ENCODE measurements at places on chromosomes 5 and 9.

- no peak for DNase-seq
These were observed 122.8 kb upstream of the STC2 start for GRCh38 chr5:173451031-173451430.

DNA sequence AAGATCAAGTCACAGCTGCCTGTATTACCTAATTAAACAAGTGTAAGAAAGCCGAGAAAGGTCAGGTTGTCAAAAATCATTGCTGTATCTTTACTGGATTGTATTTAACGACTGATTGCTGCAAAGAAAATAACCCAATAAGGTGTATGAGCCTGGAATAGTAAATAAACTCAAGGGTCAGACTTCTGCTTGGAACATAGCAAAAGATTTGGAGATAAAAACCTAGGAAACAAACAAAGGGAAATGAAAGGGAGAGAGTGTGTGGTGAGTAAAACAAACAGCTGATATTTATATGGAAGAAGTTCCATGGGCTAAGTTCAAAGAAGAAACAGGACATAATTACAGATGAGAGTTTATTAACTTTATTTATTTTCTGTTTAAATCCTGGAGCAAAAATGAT, 354.0 kb downstream of the TLR4 start:
- DNase-seq: no peak

GRCh38 chr9:109923471-109923760, 143.4 kb downstream of the PALM2AKAP2 start:
- DNase-seq: no peak

DNA sequence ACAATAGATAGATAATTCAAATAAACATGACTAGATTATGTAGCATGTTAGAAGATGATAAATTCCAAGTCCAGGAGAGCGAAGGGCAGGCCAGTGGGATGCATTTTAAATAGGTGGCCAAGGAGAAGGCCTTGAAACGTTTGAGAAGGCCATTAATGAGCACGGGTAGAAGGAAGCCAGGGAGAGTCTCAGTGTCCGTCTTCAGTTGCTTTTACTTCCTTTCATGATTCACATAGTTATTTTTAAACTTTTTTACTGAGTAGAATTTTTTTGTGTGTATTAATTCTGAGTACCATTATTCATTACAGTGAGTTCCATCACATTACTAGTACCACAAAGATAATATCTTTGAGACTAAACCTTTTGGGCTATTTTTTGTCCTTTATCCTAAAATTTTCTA, 259.2 kb downstream of the ARRDC3 start:
- DNase-seq: peak; percentile 27

All from fibroblast of the aortic adventitia (primary cell).